Effector memory CD4-positive, alpha-beta T cell (primary cell): ENCODE measurements at places on chromosomes 12 and 14.

- DNase-seq, result no peak
These were observed 69.8 kb downstream of the HMGA2 start for GRCh38 chr12:65894088-65894487.

GRCh38 chr12:15662983-15663659 is 126.1 kb downstream of the EPS8 start:
- no peak for DNase-seq

- no peak for DNase-seq
These were observed 81.6 kb downstream of the LLPH start for GRCh38 chr12:66048835-66049537.

DNA sequence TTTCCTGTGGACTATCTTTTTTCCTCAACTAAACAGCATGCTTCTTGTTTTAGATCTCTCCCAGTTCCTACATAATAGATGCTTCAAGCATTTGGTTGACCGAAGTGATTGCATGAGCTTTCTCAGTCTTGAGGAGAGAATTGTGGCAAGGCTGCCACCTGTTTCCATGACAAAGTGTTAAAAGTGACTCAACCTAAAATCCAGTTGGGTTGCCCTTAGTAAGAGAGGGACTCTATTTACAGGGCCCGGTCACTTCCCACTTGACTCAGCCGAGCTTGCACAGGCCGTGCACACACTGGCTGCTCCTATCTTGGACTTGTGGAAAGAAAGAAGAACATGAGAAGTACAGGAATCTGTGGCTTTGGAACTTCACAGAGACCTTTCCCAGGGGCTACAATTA is 2.1 kb upstream of the B4GALNT3 start:
- no peak for DNase-seq

DNA sequence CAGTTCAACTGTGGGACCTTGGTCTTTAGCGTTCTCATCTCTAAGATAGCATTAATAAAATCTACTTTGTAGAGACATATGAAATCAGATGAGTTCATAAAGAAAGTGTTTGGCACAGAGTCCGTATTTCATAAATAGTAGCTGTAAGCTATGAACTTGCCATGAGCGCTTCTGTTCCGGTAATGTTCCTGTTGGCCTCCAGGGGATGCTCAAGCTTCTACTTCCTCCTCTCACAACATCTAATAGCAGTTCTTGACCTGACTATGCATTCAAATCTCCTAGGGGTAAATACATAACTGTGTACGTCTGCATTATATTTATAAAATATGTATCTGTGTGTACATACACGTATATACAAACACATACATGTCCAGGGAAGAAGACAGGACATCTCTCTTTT is 288.2 kb upstream of the TMPO start:
- DNase-seq, result no peak

DNA sequence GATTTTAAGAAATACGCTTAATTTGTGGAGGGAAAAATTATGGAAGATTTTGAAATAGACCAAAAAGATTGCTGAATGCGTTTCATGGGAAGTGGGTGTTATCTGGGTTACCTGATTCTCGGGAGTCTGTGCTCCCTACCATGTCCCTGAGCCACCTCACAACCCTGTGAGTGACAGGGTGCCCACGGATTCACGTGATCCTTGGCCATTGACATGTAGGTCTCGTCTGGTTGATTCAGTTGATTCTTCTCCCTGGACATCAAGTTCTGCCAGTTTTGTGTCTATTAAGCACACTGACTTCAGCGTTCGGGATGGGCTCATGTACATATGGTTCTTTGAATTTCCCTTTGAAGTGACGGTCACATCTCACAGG is 101.4 kb downstream of the ADGRD1 start:
- DNase-seq, result no peak
